Midbrain (tissue), 1 donor: ENCODE measurements at places on chromosomes 3 and 15.

GRCh38 chr3:73603762-73604171 is 21.0 kb downstream of the PDZRN3 start:
- DNase-seq, result no peak

DNA sequence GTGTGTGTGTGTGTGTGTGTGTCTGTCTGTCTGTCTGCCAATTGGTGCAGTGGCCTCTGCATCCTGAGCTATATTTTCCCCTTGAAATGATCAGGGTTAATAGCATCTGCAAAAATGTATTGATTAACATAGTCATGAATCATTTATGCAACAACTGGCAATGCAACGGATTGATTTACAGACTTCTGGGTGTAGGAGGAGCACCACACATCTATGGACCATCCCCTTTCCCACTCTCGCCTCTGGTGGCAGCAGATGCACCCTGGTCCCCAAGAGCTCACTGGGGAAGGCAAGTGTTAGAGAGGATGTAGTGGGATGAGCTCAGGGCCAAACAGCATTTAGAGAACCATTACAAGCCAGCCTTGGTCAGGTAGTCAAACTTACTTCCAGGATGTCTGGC is 272.7 kb upstream of the C2CD4B start:
- no peak for DNase-seq

DNA sequence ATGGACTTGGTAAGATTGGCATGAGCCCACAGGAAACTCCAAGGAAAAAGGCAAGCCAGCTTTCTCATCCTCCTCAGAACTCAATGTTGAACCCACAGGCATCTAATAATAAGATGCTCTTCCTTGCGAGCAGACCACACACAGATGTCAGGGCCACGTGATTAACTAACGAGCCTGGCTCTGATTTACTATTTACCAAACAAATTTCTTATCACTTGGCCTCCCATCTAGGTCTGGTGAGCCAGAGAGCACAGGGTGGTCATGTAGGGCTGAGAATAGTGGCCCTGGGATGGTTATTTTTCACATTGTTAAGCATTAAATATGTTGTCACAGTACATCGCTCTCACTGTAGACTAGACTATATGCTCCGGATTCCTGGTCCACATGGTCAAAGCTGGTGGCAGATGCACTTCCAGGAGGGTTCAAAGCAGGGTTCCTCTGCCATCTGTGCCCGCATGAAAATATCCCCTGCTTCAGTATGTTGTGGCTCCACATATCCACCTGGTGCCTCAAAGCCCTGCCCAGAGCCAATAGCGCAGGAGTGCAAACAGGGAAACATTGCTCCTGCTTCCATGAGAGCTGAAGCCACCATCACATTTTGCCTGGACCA is 472.5 kb upstream of the WNT5A start:
- DNase-seq, result no peak

- DNase-seq, result no peak
Measured at GRCh38 chr3:151620071-151620470, 113.7 kb upstream of the AADACL2 start.

DNA sequence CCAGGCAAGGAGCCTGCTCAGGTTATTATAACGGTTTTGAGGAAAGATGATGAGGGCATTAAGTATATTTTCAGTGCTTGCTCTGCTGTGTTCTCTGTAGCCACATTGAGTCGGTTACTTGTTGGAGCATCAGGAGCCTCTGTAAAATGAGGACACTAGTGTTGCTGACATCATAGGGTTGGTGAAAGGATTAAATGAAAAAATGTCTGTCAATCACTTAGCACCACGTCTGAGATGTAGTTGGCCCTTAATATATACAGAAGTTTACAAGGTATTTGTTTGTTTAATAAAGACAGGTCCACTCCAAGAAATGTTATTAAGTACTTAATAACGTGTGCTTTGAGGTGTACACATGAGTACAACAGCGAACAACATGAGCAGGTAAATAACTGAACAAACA is 735 bp upstream of the SLC25A26 start:
- no peak for DNase-seq

- DNase-seq, result no peak
Measured at GRCh38 chr3:99895703-99896441, 78.2 kb downstream of the CMSS1 start.

GRCh38 chr3:146590521-146590920 is 14.6 kb downstream of the PLSCR5 start:
- no peak for DNase-seq

GRCh38 chr3:160556141-160556540 is 9.2 kb downstream of the KPNA4 start:
- no peak for DNase-seq

GRCh38 chr15:29046281-29046810 is 160.6 kb downstream of the APBA2 start:
- DNase-seq, result no peak

DNA sequence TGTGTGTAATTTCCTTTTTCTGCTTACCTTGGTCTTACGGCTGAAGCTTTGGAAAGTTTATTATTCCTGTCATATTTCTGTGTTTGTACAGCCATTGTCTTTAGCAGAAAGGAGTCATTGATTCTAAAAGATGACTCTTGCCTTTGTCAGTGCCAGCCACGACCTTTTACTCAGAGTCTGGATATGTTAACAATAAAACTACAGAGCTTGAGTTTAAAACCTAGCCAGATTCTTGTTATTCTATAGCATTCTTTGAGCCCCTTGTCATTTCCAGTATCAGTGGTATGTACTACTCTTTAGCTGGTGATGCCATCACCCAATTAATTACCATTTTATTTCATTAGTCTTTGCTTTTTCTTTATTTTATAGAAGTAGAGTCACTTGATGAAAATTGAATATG is 142.4 kb downstream of the TCF12 start:
- DNase-seq, result peak; percentile 68

GRCh38 chr15:90496791-90497190 is 32.9 kb upstream of the CRTC3 start:
- DNase-seq, result no peak

DNA sequence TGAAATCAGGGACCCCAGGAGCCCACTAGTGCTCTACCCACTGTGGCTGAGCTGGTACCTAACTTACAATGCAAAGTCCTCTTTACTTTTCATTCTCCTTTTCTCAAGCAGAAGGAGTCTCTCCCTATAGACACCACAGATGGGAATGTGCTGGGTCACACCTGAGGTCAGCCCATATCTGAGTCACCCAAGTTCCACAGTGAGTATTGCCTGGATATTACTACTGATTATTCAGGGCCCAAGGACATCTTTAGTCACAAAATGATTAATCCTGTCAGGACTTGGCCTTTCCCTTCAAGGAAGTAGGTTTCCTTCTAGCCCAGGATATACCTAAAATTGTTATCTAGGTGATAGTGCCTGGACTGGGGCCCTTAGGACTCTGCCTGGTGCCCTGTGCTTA is 1305.2 kb downstream of the SI start:
- DNase-seq, result no peak
